Hippocampal formation (tissue), 2 donors: ENCODE measurements at places on chromosomes 12 and 14.

DNA sequence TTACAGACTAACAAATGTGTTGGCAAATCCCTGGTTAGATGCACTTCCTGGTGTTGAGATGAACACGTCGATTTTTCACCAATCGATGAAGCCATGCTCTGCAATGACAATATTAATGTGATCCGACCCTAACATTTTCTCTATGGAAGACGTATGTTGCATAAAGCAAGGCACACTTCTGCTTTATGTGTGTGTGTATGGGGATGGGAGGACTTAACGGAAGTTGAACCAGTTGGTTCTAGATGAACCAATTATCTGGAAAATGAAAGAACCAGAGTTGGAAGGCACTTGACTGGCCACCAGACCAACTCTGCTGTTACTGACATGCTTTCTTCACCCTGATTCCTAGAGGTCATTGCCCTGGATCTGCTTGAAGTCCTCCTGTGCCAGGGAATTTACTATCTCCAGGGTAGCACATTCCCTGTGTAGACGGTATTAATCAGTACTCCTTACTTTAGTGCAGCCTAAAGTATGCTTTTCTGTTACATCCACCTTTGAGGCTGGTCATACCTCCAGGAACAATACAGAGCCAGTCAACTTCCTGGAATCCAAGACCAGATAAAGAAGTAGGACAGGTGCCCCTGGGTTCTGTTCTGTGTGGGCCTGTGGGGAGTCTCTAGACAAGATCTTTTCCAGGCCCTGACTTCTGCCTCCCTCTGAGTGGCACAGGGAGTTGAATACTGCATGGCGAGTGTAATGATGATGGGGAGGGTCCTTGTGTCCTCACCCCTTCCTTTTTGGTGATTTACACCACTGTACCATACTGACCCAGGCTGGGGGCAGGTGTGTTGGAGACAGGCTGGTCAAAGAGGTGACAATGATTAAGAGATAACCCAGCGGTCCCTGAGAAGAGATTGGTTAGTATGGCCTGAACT, 4.1 kb downstream of the SDR39U1 start:
- DNase-seq = no peak

GRCh38 chr14:100128688-100129087, 30.8 kb downstream of the DEGS2 start:
- no peak for DNase-seq

- DNase-seq = no peak
These were observed 723 bp downstream of the SIVA1 start for GRCh38 chr14:104753528-104754212.

- no peak for DNase-seq
These were observed 78.7 kb downstream of the PPM1A start for GRCh38 chr14:60327447-60328331.

GRCh38 chr12:52389313-52390207, 4.1 kb upstream of the KRT84 start:
- DNase-seq = peak; percentile 17
